ENCODE measurements at places on chromosomes 4 and X. TPM values are rescaled to one million over a fixed set of nuclear protein-coding genes. Genes with fewer than 3 reads are reported as not detected.

Gene PPP2R3B
- 44.0 TPM for total RNA-seq

Gene DGKK
- total RNA-seq, result 0.49 TPM

Gene GABRG1
- total RNA-seq, result not detected

Gene FBXL5
- 60.6 TPM for total RNA-seq

Gene FHDC1
- 0.90 TPM for total RNA-seq

Gene HTRA3
- 1.7 TPM for total RNA-seq

Gene KLKB1
- 0.46 TPM for total RNA-seq

Gene RAB39B
- 1.3 TPM for total RNA-seq

Gene LAGE3
- total RNA-seq, result 18.4 TPM

Gene SHOX
- total RNA-seq, result not detected

Gene ODAM
- not detected for total RNA-seq

Gene FRAS1
- total RNA-seq, result 51.7 TPM

- H3K4me1 ChIP-seq, result no peaks in the 10 kb centered on the region
- H3K27me3 ChIP-seq, result peaks cover 1% of the 10 kb centered on the region
- H3K27ac ChIP-seq, result no peak overlapping the region
- H3K4me3 ChIP-seq, result no peak overlapping the region
- DNase-seq, result no peak
- H3K36me3 ChIP-seq, result no peaks in the 10 kb centered on the region
These were observed 37.6 kb downstream of the IDS start for GRCh38 chrX:149467461-149467860.

DNA sequence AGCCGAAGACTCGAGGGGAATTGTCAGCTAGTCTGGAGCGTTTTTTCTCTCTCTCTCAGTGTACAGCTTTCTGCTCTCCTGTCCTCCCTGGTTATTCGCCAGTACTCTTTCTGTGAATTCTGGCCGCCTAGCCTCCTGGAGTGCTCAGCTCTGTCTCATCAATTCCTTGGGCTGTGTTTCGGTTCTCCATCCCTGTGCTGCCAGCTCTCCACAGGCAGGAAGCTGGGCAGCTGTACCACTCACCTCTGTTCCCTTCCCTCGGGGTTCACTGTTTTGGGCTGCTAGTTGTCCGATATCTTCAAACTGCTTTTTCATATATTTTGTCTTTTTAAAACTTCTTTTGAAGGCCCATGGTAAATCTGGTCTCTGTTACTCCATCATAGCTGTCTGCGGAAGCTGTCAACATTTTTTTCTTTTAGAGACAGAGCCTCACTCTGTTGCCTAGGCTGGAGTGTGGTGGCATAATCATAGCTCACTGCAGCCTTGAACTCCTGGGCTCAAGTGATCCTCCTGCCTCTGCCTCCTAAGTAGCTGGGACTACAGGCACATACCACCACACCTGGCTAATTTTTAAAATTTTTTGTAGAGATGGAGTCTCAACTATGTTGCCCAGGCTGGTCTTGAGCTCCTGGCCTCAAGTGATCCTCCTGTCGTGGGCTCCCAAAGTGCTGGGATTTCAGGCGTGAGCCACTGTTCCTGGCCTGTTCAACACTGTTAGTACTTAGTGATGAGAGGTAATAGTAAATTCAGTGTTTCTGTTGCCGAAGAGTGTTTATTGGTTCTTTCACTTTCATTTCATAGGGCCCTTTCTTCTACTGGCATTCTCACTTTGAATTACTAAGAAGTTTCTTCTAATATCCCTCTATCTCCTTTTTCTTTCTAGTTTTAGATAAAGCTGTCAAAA lies 18.6 kb downstream of the ZCCHC4 start:
- H3K4me3 ChIP-seq, result no peak overlapping the region
- H3K27ac ChIP-seq, result no peak overlapping the region
- H3K4me1 ChIP-seq, result no peaks in the 10 kb centered on the region
- H3K27me3 ChIP-seq, result no peaks in the 10 kb centered on the region
- DNase-seq, result no peak

DNA sequence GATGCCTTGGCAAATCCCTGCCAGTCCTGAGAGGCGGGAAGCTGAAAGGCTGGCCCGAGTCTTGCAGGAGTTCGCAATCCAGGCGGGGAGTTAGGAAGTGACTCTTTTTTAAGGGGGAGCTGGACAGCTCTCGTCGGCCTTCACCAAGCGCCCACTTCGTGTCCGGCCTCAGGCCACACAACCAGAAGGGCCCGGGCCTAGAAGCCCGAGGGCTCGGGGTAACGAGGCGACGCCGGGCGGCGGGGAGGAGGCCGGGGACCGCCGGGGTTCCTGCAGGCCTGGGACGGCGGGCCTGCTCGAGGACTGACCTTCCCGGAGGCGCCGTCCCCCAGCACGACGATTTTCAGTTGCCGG lies 395 bp downstream of the RAB28 start:
- peak overlapping the region; percentile 97 for H3K4me3 ChIP-seq
- DNase-seq, result peak; percentile 51
- H3K27me3 ChIP-seq, result peaks cover 15% of the 10 kb centered on the region
- H3K27ac ChIP-seq, result peak overlapping the region; percentile 93
- peaks cover 3% of the 10 kb centered on the region for H3K36me3 ChIP-seq

DNA sequence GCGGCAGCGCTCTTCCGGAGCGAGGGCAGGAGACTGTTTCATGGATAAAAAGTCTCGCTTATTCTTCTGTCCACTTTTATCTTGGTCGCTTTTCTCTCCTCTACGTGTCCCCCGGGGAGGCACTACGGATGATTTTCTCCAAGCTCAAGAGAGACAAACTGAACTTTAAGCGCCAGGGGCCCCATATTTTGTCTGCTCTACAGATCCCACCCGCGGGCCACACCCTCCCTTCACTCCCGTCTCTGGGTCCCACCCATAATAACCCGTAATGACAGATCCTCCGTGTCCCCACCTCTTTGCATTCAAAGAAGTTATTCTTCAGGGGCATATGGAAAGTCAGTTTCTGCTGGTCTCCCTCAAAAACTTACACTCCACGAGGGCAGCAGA lies at the start of gene CORIN:
TSS of gene CORIN (minus strand) at position 160 of the 387 bp plus-strand sequence. CDS start at position 42, 118 bp downstream.
- DNase-seq, result no peak
- H3K4me3 ChIP-seq, result peak within 1 kb of the TSS; percentile 77
- H3K27me3 ChIP-seq, result peaks cover 10% of the 10 kb centered on the region
- H3K4me1 ChIP-seq, result peaks cover 13% of the 10 kb centered on the region
- H3K36me3 ChIP-seq, result no peaks in the 10 kb centered on the region

- no peak for DNase-seq
- no peak overlapping the region for H3K27ac ChIP-seq
These were observed 195.6 kb downstream of the RASL11B start for GRCh38 chr4:53057679-53058078.

DNA sequence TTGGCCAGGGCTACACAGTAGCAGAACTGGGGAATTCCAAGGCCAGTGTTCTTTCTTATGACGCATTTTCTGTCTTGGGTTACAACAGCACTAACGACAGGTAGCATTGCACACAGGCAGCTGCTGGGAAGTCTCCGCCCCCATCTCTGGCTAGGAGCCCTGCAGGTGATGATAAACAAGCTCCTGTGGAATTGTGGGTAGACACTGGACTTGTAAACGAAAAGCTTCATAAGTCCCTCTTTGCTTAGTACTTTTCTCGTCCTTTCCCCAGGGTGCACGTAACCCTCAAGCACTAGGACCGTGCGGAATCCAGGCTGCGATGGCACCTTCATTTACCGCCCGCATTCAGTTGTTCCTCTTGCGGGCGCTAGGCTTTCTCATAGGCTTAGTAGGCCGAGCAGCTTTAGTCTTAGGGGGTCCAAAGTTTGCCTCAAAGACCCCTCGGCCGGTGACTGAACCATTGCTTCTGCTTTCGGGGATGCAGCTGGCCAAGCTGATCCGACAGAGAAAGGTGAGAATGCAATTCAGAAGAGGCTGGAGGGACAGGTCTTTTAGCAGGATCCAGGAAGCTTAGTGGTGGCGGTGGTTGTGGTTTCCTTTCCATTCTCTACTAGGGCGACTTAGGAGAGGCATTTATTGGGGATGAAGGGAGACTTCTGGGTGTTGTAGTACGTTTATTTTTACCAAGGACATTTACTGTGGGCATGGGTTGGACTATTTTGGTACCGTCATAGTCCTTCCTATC lies at the start of gene FAAH2:
TSS of gene FAAH2 (plus strand) at position 200 of the 745 bp plus-strand sequence. CDS start at position 320, 120 bp downstream.
- no peak within 1 kb of the TSS for H3K27ac ChIP-seq
- H3K27me3 ChIP-seq, result no peaks in the 10 kb centered on the region
- peak; percentile 12 for DNase-seq
- H3K36me3 ChIP-seq, result no peaks in the 10 kb centered on the region
- H3K4me3 ChIP-seq, result peak within 1 kb of the TSS; percentile 83

DNA sequence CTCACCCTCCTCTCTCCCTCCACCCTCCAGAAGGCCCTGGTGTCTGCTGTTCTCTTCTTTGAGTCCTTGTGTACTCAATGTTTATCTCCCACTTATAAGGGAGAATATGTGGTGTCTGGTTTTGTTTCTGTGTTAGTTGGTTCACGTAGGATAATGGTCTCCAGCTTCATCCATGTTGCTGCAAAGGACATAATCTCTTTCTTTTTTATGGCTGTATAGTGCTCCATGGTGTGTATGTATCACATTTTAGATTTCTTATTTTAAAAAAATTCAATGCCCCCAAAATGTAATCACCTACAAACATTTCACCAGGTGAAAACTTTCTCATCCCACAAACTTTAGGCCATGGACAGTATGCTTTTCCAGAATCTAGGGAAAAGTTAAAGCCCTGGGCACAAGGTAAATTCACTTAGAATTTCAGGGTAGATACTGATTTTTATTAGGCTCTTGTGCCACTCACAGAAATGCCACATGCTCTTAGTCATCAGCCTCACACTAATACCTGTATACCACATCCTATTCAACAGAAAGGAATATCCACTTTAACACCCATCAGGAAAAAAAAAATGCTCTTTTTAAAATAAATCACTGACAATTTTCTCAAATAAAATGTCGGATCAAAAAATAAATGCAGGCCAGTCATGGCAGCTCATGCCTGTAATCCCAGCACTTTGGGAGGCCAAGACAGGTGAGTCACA lies 104.8 kb upstream of the ENPP6 start:
- H3K27ac ChIP-seq, result no peak overlapping the region
- H3K4me1 ChIP-seq, result no peaks in the 10 kb centered on the region
- DNase-seq, result no peak
- no peaks in the 10 kb centered on the region for H3K36me3 ChIP-seq
- H3K4me3 ChIP-seq, result no peak overlapping the region

DNA sequence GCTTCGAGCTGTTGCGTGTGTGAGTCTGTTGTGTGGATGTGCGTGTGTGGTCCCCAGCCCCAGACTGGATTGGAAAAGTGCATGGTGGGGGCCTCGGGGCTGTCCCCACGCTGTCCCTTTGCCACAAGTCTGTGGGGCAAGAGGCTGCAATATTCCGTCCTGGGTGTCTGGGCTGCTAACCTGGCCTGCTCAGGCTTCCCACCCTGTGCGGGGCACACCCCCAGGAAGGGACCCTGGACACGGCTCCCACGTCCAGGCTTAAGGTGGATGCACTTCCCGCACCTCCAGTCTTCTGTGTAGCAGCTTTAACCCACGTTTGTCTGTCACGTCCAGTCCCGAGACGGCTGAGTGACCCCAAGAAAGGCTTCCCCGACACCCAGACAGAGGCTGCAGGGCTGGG lies 8.4 kb downstream of the SLC6A8 start:
- no peak overlapping the region for H3K4me3 ChIP-seq
- H3K4me1 ChIP-seq, result no peaks in the 10 kb centered on the region
- H3K27ac ChIP-seq, result no peak overlapping the region

DNA sequence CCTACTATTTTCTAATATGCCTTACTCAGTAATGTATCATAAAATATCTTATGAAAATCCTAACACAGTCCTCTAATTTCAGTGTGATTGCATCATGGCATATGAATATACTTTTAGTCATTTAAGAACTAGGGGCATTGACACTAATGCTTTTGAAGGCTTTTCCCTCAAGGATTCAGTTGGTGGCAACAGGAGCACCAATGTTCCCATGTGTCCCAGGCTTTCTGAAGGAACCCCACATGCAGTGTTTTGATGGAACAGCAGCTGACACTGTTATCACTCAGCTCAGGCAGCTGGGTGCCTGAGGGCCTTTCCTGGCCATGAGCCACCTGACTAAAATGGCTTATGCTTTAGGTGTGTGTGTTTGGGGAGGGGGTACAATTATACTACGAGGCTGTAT lies 348.3 kb downstream of the ARHGAP24 start:
- no peak overlapping the region for H3K4me3 ChIP-seq
- no peak for DNase-seq
- no peaks in the 10 kb centered on the region for H3K36me3 ChIP-seq
- no peaks in the 10 kb centered on the region for H3K27me3 ChIP-seq
- peak overlapping the region; percentile 90 for H3K27ac ChIP-seq

DNA sequence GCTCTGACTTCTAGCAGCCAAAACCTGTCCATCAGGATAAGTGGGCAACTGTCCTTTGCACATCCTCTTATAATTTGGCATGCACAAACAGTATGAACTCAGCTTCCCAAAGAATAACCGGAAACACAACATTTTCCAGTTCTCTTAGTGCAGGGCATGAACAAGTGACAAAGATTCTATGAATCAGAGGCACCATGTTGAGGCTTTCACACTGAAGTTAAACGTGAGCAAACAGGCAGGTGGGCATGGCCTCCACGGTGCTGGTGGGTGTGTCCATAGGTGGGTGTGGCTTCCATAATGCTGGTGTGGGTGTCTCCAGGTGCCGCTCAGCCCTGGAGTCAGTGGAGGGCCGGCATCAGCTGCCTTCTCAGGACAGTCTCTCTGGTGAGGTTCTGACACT lies 196.5 kb downstream of the SMIM20 start:
- DNase-seq, result no peak
- no peak overlapping the region for H3K4me3 ChIP-seq
- no peaks in the 10 kb centered on the region for H3K4me1 ChIP-seq
- no peak overlapping the region for H3K27ac ChIP-seq
- no peaks in the 10 kb centered on the region for H3K36me3 ChIP-seq
- H3K27me3 ChIP-seq, result peaks cover 1% of the 10 kb centered on the region

GRCh38 chrX:13177921-13178566 lies 133.6 kb upstream of the FAM9C start:
- no peak overlapping the region for H3K27ac ChIP-seq
- H3K4me3 ChIP-seq, result no peak overlapping the region
- H3K27me3 ChIP-seq, result no peaks in the 10 kb centered on the region
- DNase-seq, result no peak
- no peaks in the 10 kb centered on the region for H3K4me1 ChIP-seq
- no peaks in the 10 kb centered on the region for H3K36me3 ChIP-seq

GRCh38 chrX:42797651-42798269 lies 19.8 kb upstream of the PPP1R2C start:
- DNase-seq, result no peak
- no peak overlapping the region for H3K4me3 ChIP-seq
- H3K36me3 ChIP-seq, result no peaks in the 10 kb centered on the region
- no peaks in the 10 kb centered on the region for H3K4me1 ChIP-seq
- no peaks in the 10 kb centered on the region for H3K27me3 ChIP-seq

GRCh38 chrX:21840193-21840545 lies 752 bp downstream of the MBTPS2 start:
- H3K4me1 ChIP-seq, result peaks cover 3% of the 10 kb centered on the region
- peak overlapping the region; percentile 92 for H3K4me3 ChIP-seq
- DNase-seq, result no peak
- peaks cover 2% of the 10 kb centered on the region for H3K36me3 ChIP-seq

DNA sequence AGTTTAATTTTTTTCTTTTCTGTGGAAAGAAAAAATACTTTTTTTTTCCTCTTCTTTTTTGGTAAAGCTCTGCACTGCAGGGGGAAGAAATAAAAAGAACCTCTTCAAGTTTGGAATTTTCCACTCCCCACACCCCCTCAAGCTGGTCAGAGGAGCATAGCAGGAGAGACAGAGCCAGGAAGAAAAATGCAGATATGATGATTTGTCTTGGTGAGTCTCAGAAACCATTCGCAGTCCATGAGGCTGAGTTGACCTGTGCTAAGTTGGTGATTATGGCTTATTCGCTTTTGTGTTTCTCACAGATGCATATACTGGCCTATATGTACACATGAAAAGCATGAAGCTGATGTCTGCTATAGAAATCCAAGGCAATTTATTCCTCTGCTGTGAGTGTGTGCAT lies 205.9 kb downstream of the LDB2 start:
- peaks cover 28% of the 10 kb centered on the region for H3K4me1 ChIP-seq
- peaks cover 46% of the 10 kb centered on the region for H3K36me3 ChIP-seq
- H3K27me3 ChIP-seq, result no peaks in the 10 kb centered on the region
- no peak for DNase-seq
- H3K4me3 ChIP-seq, result no peak overlapping the region

All from endothelial cell (in vitro differentiated cells).